ENCODE measurements at places on chromosomes 3 and 15.

DNA sequence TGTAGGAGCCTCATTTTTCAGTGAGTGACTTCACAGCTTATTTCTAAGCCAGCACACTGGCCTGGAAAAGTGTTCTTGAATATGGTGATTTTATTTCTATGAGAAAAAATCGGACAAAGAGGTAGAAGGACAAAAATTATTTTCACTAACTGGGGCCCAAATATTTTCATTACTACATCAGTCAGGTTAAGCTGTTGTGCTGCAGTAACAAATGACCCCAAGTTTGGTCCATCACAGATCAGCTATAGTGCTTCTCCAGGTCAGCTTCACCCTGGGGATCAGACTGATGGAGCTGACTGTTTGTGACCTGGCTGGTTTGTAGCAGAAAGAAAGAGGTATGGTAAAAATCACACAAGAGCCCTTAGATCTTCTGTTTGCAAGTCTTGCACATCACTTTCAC lies 97.9 kb upstream of the STT3B start:
- no peak for DNase-seq

DNA sequence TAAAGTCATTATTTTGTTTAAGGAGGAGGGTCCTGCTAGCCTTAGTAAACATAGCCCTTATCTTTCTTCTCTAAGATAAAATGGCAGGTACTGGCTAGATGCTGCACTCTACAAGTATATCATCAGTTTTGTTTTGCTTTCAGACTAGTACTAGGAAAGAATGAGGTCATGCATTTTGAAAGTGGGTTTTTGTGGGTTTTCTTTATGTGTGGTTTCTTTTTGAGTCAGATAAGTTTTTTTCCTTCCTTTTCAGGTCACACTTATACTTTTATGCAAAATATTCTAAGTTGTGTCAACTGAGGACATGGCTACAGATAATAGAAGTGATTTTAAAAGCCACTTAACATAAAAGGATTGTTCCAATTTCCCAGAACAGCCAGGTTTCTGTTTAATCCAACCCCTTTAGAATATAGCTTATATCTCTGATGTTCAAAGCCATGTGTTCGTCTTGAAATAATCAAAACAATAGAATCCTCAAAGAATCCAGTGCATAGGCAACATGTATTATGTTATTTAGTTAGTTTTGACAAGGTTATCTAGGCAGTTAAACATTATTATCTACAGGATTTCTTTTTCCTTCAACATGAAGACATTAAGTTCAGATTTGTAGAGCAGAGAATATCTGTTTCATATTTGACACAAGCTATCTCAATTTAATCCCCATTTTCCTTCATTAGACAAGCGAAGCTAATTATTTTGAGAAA lies 406.2 kb downstream of the RBMS3 start:
- no peak for DNase-seq

DNA sequence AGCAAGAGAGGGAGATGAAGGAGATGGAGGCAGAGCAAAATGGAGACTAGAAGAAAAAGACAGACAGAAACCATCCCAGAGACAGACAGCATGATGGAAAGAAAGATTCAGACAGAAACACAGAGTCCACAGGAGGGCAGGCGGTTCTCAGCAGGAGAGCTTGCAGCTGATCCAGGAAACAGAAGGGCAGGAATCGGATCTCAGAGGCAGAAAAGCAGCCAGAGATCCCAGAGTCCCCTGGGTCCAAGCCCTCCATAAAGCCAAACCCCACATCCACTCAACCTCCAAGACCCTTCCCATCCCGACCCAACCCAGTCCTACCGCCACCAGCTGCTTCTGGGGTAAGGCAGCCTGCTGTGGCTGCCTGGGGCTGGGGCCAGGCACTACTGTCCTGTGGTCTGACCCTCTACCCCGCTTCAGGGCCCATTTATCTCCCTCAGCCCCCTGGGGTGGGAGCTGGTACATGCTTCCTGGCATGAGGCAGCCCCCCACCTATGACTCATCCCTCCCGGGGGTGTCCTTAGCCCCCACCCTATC lies at the start of gene UCN2:
UCN2 (minus strand) TSS at position 400 of the 537 bp plus-strand sequence. CDS start 657 bp downstream, outside the sequence.
- DNase-seq: no peak

DNA sequence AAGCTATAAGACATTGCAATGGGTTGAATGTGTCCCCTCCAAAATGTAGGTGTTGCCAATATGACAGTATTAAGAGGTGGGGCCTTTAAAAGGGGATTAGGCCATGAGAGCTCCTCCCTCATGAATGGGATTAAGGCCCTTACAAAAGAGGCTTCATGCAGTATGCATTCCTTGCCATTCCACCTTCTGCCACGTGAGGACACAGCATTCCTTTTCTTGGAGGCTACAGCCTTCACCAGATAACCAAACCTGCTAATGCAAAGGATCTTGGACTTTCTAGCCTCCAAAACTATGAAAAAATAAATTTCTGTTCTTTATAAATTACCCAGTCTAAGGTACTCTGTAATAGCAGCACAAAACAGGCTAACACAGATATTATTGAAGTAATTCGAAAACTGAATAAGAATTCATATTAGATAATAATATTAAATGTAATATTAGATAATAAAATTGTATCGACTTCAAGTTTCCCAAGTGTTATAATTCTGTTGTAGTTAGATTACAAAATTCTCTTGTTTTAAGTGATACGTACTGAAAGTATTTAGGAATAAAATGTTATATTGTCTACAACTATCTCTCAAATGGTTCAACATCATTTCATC lies 29.4 kb upstream of the ATP8B4 start:
- DNase-seq: no peak

GRCh38 chr3:102235679-102236078 lies 199.1 kb upstream of the ZPLD1 start:
- no peak for DNase-seq

DNA sequence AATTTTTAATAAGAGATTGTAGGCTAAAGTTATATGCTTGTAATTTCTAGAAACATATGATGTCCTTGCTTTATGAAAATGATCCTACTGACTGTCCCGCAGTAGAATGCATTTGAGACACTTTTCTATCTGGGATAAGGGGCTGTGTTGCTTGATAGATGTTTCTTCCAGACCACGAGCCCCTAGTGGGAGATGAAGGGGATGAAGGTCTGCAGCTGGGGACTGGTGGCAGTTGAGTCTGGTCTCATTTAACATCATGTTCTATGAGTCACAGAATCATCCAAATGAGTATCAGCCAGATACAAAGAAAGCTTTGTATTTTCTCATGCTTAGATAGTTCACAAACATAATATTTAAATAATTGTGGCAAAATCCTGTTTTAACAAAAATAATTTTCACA lies 84.3 kb upstream of the PRTG start:
- DNase-seq: no peak

- DNase-seq: no peak
Observed at GRCh38 chr3:116102037-116102436, 343.2 kb downstream of the LSAMP start.

- no peak for DNase-seq
Observed at GRCh38 chr15:51647128-51647562, 24.6 kb upstream of the DMXL2 start.

DNA sequence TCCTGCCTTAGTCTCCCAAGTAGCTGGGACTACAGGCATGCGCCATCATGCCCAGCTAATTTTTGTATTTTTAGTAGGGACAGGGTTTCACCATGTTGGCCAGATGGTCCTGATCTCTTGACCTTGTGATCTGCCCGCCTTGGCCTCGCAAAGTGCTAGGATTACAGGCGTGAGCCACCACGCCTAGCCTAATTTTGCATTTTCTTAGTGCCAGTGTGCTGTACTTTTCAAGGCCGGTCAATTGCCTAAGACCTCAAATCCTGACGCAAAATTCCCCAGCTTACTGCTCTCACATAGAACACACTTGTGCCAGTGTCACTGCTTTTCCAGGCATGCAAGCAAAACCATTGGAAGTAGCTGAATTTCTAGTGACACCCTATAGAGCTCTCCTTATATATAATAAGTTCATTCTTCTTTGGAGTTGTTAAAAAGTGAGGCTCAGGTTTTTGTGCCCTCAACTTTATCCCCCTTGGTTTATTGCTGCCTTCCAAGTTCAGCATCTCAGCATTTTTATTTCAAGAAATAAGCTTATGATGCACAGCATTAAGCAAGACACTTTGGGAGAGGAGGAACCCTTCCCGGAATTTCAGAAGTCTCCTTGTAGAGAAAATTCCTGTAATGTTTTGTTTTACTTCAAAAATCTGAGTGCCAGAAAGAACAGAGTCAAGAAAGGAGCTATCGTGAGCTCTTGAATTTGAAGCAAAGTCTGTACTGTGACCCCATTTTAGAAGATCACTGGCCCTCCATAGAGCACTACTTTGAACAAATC lies 93.2 kb downstream of the FILIP1L start:
- no peak for DNase-seq

GRCh38 chr15:91116113-91117067 lies 16.3 kb downstream of the SV2B start:
- DNase-seq: no peak

DNA sequence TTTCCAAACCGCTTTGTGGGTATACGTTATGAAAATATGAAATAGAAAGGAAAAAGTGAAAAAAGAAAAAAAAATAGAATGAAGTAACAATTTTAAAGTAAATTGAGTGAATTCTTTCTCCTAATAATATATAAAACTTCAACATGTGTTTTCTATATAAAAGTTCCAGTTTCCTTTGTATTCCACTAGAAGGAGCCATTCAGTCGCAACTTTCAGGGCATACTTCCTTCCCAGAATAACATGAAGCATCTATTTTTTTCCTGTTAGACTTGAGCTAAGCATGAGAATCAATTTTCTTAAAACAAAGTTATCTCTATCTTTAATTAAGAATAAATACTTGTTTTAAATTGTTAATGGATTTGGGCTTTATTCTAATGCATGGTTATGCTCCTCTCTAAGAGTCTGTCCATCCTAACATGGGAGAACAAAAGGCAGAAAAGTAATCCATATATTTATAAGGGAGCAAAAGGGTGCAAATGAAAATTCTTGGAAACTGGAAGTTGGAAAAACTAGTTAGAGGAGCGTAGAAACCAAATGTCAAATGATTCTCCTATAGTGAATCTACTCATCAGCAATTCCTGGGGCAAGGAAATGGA lies 16.0 kb upstream of the VGLL3 start:
- DNase-seq: no peak

DNA sequence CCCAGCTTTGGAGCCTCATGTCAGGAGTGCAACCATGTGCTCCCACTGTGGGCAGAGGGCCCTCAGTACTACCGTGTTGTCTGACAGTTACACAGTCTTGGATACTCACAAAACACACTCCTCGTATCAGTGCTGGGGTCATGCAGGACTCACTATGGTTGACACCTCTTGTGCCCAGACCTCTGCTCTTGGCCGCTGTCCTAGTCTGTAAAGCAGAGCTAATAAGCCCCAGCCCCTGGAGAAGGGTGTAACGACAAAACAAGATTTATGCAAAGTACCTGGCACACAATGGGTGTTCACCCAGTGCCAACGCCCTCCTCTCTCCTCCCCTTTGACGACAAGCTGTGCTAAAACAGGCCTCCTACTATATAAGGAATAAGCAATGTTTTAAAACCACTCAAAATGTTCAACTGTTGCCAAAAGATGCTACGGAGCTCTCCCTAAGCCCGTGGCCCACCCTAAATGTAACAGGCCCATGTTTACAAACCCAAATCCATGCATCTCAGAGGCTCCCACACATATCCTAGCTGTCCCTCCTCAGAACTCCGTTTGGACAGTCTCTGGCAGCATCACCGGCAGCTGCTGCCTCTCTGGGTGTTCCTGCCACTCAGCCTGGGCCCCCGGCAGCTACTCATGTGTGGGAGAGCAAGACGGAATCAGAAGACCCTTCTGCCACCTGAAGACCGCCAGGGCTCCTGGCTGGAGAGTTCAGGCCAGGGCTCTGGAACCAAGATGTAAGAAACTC lies 65.8 kb downstream of the MRPL46 start:
- no peak for DNase-seq

GRCh38 chr3:59880717-59881116 lies 830.9 kb upstream of the CFAP20DC start:
- DNase-seq: no peak

GRCh38 chr3:186909078-186909853 lies 21.1 kb upstream of the ST6GAL1 start:
- DNase-seq: peak; percentile 60

DNA sequence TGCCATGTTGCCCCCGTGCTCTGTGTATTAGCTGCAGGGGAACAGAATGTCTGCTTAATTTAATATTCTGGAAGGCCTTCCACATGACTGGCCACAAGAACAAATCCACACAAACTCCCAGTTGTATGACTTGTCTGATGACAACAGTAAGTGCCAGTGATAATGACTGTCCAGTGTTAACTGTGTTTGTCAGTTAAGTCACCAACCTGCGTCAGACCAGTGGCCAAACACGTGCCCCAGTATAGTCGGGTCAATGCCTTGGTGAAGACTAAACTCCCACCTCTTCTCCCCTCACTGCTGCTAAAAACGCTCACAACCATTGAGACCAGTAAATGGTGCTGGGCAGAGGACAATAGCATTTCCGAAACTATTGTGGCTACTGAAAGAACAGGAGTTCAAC lies 9.8 kb upstream of the ATP13A5 start:
- DNase-seq: no peak
